GM04504 (cell line): ENCODE measurements at places on chromosomes 3 and 15.

DNA sequence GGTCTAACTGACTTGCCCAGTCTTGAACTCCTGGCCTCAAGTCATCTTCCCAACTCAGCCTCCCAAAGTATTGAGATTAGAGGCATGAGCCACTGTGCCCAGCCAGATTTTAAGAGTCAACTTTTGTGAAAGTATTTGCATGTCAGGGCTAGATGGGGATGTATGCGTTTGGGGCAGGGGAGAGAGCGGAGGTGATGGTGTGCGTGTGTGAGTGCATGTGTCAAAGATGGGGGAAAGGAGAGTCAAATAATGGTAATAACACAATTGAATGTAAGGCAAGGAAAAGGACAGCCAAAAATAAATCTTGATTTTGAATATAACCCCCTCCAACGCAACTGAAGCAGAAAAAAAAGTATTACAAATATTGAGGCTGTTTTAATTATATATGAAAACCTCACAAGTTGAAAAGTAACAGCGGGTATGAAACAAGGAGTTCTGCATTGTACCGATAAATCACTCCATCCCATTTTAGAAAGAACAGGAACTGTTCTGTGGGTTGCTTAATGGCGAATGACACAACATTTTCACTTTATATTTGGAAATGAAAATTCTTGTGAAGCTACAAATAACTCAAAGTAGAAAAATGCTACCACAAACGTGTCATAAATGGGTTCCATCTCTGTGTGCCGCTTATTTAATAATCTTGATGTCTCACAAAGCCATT, 29.9 kb upstream of the LDHAL6B start:
- DNase-seq, result no peak

- no peak for DNase-seq
Observed at GRCh38 chr3:13266005-13266404, 154.1 kb downstream of the NUP210 start.

DNA sequence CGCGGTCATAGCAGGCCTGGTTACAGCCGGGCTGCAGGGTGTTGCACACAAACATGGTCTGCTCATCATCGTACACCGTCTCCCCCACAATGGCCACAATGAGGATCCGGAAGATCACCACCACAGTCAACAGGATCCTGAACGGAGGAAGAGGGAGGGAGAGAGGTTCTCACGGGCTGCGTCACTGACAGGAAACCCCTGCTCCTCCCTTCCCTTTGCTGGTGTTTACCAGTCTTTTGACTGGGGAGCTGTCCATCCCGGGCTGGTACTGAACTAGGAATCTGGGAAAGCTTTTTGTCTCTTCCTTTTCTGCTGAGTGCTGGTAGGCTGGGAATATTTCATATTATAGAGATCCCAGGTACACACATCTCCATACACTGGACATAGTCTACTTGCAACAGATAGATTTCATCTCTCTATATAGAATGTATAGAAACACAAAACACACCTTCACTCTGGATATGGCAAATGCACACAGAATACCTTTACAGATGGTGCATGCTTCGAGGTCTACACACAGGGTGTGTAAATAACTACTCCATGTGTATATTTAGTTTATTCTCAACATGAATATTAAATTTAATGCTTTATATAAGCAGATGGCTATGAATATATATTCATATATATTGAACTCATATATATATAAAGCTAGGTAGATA, 1.4 kb downstream of the GJD2 start:
- peak; percentile 40 for DNase-seq

DNA sequence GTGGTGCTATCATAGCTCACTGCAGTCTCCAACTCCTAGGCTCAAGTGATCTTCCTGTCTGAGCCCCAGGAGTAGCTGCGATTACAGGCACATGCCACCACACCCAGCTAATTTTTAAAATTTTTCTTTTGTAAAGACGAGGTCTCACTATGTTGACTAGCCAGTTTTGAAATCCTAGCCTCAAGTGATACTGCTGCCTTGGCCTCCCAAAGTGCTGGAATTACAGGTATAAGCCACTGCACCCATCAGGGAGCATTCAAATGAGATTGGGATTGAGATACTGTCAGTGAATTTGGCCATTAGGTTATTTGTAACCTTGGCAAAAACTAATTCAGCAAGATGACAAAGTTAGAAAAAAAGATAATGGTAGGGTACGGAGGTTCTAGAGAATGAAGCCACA, 21.7 kb downstream of the EDC3 start:
- DNase-seq, result no peak

DNA sequence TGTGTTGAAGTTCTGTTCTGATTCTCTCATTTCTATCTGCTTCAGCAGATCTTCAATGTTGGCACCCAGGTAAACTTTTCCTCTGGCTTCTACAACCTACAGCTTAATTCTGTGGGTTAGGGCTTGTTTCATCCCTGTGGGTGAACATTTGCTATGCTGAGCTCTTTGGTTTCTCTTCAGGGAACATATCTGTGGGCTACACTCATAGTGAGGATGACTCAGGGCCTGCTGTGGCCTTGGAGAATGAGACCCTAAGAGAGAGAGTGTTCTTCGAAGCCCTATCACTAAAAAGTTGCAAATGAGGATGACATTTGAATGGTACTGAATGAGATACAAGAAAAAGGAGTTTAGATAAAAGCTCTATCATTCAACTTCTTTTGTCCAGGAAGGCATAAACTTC, 346.2 kb upstream of the CBLB start:
- DNase-seq, result no peak

- no peak for DNase-seq
Observed at GRCh38 chr15:40290918-40291574, 8.2 kb upstream of the ANKRD63 start.

- no peak for DNase-seq
Observed at GRCh38 chr3:184603151-184604030, 41.8 kb downstream of the EPHB3 start.

DNA sequence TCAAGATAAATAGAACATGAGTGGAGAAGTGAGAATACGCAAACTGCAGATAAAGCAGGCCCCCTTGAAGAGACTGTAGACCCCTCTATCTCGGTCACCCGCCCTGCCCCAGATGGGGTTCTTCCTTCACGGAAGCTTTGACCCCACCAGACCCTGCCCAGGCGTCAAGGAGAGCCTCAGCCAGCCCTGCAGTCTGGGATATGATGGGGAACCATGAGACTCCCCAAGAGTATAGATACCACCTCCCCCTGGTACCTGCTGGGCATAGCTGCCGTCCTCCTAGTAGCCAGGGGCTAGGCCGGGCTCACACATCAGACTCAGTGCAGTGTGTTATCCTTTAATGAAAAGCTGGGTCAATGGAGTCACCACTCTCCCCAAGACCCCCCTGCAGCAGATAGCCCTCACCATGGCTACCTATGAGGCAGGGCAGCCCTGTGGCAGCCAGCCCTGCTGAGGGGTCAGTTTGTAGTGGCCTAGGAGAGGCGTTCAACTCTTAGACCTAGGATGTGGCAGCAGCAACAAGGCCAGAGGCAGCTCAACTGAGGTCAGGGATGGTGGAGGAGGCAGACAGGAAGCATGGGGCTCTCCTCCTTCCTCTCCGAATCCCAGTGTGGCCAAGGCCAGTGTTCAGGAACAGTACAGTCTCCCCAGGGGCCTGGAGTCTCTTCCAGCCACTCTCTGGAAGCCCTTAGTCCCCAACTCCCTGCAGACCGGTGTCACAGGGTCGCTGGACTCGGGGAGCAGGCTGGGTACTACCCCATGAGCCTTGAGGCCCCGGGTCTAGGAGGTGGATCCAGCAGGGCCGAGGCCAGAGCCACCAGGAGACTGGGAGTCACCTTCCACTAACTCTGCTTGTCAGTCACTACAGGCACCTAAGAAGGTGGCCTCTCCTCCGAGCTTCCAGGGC, 26.1 kb downstream of the PLXNB1 start:
- no peak for DNase-seq

DNA sequence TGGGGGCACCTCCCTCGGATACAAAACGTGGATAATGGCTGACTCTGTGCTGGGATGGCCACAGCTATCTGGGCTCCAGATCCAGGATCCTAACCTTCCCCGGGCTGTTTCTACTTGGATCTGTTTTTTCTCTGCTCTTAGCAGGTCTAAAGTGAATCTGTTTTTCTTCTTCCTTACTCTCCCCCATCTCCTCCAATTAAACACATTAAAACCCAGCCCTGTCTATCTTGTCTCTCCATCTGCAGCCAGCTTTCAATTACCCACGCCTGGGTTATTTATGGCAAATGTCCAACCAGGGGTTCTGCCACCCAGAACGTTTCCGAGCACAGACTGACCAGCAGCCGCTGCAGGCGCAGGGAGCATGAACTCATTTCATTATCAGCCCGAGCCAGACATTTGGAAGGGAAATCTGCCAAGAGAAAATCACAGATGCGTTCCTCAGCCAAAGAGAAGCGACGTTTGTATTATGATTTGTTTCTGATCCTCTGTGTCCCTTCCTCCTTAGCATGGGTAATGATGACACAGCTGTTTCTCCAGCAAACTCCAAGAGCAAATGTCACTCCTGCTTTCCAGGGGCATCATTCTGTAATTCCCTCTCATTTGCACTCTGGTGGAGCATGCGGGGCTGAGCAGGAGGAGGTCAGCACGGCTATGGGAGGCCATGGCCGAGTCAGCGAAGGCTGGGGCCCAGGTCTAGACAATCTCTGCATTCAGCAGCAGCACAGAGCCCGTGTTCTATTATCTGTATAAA, 42.0 kb downstream of the UMPS start:
- DNase-seq, result peak; percentile 72

DNA sequence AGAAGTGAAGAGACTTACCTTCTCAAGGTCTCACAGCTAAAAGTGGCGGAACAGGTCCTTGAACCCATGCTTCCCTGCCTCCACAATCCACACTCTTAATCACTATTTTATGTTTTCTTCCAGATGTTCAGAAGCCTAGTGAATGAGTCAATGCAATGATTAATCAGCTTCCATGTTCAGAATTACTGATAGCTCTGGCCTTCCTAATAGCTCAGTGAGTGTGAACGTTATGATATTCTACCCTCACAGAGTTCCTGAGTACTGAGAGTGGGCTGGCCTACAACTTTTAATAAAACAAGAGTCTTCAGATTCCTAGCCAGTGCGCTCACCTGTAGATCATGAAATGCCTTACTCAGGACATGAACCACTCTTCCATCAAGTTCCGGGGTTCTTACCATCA, 443.0 kb upstream of the ADAMTS9 start:
- DNase-seq, result no peak

DNA sequence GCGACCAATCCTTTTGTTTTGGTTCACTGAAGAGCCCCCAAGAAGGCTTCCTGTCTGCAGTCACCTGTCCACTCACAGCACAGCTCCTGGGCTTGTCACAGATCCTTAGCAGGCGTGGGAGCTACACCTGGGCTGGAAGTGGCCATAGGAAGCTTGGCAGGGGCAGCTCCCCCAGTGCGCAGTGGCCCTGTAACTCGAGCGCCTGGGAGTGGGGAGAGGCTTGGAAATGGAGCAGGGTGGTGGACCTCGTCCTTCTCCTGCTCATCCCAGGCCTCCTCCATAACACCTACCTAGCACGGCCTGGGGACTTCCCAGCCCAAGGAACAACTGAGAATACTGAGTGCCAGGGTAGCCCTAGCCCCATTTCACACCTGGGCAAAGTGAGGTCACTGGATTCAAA, 19.3 kb upstream of the TGM5 start:
- no peak for DNase-seq

DNA sequence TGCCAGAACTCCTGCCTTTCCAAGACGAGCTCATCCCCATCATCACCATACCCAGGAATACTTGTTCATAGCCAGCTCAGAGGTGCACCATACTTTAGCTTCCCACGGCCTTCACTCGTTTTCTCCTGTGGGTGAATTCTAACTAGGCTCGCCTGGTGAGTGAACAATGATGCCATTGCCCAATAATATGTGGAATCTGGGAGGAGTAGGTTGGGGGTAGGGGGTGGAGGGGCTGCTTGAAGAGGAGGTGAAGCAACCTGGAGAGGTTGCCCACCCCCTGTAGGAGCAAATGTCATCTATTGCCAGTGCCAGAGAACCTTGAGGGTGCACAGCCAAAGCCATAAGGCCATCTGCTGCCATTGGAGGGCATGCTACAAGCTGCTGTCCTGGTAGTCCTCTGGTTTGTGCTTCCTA, 592 bp upstream of the ZNF445 start:
- no peak for DNase-seq

- no peak for DNase-seq
Observed at GRCh38 chr3:9015250-9015649, 52.0 kb upstream of the RAD18 start.

DNA sequence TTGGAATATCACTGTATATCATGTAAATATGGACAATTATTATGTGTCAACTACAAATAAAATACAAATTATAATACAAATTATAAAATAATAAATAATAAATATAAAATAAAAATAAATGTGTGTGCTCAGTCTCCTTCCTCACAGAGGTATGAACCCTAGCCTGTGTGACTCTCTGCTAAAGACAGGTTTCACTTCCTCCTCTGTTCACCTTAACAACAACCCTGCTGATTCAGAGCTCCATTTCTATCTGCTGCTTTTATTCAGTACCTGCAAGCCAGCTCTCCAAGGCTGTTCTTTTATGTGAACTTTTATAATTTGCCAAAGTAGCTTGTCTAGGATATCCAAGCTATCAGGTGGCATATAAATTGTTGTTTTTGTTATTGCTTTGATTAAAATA, 610.7 kb upstream of the GRM7 start:
- no peak for DNase-seq

DNA sequence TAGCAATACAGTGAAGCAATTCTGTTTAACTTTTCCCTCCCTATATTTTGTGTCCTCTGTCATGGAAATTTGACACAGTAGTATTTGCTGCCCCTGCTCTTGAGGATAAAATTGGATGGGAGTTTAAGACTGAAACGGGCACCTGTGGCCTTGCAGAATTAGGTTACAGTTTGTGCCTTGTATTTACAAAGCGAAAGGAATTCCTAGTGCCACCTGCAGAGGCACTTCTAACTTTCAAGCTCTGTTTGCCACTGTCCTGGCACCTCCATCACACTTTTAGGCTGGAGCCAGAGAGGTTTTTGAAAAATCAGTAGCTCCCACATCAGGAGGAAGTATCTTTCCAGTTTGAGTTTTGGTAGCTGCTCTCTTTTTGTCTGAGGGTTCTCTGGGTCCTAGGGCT, 39.5 kb downstream of the CD86 start:
- DNase-seq, result no peak

DNA sequence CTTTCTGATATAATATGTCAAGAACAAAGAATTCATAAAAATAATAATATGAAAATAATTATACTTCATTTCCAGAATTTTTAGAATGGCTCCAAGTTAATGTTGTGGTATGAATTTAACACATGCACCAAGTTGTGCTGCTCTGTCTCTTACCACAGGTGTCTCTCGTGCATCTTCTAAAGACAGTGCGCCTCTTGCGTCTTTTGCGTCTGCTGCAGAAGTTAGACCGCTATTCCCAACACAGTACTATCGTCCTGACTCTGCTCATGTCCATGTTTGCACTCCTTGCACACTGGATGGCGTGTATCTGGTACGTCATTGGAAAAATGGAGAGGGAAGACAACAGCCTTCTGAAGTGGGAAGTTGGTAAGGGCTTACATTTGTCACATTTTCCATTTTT, 246.6 kb downstream of the KCNH8 start:
- DNase-seq, result no peak

GRCh38 chr3:159174715-159175692, 373.1 kb downstream of the MFSD1 start:
- DNase-seq, result no peak

- no peak for DNase-seq
Observed at GRCh38 chr3:49183873-49184272, 12.5 kb downstream of the KLHDC8B start.
